NCI-H82 (cell line): ENCODE measurements at places on chromosomes 11 and 22.

GRCh38 chr11:72441752-72442207 lies 7.4 kb upstream of the CLPB start:
- no peak for DNase-seq

DNA sequence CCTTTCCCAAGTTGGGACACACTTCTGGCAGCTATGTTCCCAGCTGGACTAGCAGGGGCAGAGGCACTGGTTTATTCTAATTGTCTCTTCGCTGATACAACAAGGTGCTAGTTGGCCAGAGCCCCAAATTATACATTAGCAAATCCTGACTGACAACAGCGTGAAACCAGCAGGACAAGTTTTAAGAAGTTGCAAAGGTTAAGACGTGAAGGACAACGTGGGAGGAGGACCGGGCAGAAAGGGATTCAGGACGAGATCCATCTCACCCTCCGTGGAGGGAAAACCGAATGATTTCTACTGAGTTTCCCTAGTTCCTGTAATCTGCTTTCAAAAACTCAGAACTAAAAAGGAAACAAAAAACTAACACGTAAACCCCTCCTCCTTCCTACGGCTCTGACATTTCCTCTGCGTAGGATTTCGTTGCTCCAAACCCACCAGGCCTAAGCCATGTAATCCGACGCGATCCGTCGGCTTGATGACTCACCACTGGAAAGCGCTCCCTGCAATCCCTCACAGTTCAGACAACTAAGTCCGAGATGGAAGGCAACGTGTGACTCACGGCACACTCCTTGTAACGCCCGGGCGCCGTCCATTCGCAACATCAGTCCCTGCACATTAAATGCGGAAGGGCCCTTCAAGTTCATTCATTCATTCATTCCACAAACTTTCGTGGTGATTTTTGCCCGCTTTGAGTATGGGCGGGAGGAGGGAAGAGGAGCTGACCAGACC lies 703 bp downstream of the POGLUT3 start:
- peak; percentile 94 for DNase-seq

- no peak for DNase-seq
Measured at GRCh38 chr22:28441720-28442263, 237.8 kb downstream of the TTC28 start.

GRCh38 chr11:132373405-132374143 lies 1003.2 kb downstream of the NTM start:
- no peak for DNase-seq

GRCh38 chr11:37612146-37612545 lies 1014.1 kb upstream of the RAG2 start:
- DNase-seq = no peak

DNA sequence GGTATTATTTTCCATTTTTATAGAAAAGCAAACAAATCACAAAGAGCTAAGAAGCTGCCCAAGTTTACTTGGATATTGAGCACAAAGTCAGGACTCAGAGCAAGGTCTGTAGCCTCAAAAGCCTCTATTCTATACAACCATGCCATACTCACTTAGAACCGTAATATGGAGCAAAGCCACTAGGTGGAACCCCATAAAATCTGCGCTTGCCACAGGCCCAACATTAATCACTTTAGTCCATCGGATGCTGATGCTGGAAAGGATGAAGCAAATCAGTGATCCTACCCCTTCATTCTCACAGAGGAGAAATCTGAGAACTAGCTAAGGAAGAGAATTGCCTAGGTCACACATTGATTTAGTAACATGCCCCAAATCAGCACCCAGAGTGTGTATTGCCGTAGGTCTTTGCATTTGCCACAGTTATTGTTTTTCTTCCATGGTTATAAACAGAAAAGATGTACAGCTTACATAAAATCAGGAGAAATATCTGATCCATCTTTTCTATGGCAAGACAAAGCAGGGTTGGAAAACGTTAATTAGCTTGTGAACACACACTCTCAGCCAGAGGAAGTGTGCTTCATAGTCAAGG lies 56.7 kb upstream of the RAB38 start:
- DNase-seq = peak; percentile 35

GRCh38 chr11:57658023-57658361 lies 430 bp downstream of the CLP1 start:
- DNase-seq = no peak

DNA sequence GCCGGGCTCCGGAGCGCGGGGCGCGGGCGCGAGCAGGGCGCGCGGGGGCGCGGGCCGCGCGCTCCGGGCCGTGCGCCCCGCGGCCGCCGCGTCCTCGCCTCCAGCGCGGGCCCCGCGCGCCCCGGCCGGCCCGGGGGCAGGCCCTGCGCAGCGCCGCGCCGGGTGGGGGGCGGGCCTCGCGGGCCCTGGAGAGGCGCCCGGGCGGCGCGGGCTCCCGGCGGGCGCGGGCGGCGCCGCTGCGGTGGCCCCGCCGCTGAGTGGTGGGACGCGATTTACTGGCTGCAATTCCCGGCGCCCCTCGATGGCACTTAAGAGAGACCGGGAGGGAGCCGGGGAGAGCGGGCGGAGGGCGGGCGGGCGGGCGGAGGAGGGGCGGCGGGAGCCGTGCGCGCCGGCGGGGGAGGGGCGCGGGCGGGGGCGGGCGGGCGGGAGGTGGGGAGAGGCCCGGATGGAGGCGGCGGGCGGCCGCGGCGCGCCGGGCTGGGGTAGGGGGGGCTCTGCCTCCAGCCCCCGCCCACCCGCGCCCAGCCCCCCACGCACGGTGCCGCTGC lies 73.2 kb upstream of the TCF20 start:
- DNase-seq = peak; percentile 45

GRCh38 chr11:124745270-124745834 lies 5.6 kb downstream of the NRGN start:
- DNase-seq = no peak

DNA sequence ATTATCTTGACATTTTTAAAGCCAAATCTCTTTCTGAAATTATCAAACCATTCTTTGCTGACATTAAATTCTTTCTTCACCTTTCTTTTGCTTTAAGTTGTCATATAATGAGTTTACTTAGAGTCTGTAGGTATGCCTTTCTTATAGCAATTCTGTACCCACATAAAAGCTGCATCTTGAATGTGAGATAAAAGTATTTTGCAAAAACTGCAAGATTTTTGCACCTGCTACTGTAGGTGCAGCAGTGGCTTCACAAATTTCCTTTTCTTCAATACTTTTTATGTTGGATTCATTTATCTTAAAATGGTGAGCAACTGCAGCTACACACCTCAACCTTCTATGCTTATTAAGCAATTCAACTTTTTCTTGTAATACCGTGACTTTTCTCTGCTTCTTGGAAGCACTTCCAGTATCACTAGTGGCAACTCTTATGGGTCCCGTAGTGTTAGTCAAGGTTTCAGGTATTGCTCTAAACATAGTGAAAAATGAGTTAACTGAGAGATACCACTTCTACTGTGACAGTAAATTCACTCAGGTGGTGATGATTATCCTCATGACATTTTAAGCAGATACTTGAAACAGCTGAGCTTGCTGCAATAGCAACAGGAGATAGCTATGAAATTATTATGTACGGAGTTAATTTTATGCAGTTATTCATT lies 18.8 kb downstream of the ZFP91 start:
- no peak for DNase-seq

- no peak for DNase-seq
Measured at GRCh38 chr22:26956371-26956770, 299.0 kb downstream of the MIAT start.

DNA sequence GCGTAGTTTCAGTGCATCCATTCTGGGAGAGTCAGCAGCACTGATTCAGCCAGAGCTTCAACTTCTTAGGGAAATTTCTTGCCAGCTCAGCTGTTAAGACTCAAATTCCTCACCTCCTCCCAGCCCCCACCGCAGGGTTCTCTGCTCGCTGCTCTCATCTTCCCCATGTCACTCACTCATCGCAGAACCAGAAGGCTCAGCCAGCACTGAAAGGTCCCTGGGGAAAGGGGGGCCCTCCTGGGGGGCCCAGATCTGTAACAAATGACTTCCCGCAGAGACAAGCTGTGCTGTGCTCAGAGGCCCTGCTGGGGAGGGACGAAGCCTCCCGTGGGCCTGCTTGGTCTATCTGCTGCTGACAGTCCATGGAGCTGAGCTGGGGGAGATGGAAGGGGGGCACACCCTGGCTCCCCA lies 220.6 kb downstream of the NTM start:
- peak; percentile 73 for DNase-seq

GRCh38 chr22:23850136-23850611 lies 7.5 kb upstream of the SLC2A11 start:
- DNase-seq = no peak

DNA sequence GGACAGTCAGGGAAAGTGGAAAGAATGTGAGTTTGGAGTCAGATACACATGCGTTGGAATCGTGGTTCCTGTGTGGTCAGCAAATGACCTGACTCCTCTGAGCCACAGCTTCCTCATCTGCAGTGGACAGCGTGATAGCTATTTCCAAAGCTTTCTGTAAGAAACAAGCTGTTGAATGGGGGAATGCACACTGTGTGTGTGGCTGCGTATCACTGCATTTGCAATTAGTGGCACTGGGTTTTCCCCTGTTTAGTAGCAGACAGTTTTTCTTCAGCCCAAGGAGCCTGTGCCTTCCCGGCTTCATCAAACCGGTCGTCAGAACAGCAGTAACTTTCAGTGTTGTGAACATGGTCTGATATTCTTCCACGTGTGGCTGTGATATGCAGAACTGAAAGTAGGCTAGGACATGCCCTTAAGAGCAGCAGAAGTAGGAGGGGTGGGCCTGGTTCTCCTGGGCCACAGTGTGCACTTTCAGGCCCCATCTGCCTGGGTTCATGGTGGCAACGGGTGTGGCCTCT lies 121.5 kb downstream of the RRAS2 start:
- DNase-seq = no peak

DNA sequence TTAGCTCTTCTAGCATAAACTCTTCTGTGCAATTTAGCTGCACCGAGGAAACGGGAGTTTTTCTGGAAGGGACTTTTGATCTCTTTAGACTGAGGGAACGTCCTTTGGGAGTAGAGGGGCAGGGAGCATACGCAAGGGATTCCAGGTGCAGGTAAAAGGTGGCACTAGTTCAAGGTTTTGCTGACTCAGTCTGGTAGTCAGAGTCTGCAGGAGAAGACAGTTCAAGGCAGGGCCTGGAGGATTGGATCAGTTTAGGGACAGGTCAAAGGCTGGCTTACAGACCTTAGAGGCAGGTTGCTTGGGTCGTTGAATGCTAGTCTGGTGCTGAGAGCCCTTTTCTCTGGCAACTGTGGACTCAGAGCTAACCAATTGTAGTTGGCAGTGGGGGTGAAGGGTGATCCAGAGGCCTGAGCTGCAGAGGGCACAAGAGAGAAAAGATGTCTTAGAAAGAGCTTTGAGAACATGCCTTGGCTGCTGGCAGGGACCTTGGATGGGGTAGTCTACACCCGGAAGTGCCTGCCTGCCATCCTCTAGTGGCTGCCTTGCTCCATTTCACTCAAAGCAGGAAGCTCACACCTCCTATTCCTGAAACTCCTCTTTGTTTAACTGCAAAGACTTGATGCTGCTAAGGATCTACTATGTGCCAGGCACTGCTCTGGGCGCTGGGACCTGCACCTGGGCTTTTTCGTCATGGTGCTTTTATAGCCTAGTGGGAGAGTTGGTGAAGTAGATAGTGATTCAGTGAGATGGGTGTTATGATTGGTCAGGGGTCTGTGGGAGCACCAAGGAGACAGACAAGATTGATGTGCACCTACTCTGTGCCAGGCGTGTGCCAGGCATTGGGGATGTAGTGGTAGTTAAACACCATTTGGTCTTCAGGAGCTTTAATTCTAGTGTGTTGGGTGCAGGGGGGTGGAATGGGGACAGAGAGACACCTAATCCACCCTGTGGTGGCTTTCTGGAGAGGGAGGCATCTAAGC lies 17.1 kb downstream of the MIAT start:
- no peak for DNase-seq

DNA sequence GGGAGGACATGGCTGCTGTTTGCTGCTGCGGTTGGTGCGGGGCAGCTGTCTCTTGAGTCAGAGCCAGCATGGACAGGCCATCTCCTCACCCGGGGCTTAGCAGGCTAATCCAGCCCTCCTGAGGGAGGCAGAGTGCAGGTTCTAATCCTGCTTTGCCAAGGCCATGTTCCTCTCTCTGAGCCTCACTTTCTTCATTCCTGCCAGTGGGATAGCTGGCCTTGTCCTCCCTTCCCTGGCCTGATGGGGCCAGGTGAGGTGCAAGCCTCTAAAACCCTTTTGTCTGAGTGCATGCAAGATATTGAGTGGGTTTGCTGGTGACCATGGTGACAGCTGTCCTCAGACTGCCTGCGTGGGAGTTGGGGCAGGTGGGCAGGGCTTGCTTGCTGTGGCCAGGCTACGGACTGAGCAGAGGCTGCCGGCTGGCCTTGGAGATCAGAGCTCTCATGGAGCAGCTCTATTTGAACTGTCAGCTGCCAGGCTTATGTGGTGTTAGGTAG lies 3.6 kb downstream of the USP35 start:
- DNase-seq = peak; percentile 54

GRCh38 chr11:9972989-9973388 lies 309.1 kb downstream of the SWAP70 start:
- DNase-seq = peak; percentile 46

DNA sequence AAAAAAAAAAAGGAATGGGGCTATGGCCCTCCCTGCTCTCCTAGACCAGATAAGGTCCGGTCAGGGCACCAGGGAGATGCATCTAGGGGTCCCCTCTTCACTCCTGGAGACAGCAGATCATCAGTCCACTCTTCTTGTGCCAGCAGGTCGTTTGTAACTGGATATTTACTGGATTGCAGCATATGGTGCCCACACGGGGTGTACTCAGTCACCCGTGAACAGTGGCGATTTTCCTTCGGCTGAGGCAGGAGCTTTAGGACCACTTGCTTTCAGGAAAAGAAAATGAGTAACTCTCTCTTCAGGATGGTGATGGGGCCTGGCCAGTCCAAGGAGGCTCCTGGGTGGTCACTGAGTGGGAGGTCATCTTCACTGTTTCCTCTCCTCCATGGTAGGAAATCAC lies 38.3 kb upstream of the RAB1B start:
- DNase-seq = no peak

DNA sequence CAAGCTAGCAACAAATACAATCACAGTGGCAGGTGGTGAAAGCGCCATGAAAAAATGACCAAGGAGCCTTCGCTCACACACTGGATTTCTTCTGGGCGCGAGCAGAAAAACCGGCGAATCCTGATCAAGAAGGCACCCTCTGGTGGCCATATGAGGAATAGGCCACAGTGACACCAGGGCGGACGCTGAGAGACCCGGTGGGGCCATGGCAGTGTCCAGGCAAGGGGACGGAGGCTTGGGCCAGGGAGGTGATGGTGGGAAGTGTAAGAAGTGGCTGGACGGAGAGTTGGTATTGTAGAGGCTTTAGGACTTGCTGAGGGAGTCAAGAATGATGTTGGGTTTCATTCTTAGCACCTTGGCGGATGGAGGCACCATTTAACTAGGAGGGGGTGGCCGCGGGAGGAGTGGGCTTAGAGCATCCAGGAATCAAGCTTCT lies 16.9 kb upstream of the RAC2 start:
- DNase-seq = peak; percentile 61

DNA sequence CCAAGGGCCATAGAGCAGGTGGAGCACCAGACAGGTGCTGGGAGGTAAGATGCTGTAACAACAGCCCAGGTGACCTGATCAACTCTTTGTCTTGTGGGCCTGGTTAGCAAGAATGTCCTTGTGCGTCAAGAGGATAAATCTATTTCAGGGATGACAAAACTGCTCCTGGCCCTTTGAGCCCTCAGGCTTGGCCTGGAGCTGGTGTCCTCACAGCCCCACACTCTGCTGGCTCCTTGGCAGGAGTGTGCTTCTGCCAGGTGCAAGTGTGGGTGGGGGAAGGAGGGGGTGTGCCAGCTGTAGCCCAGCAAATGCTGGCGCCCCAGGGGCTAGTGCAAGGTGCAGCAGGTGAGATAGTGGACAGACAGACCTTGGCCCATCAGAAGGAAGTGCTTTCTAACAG lies 19.5 kb downstream of the AMPD3 start:
- no peak for DNase-seq
